ENCODE measurements at places on chromosomes 5 and 9.

GRCh38 chr5:135662683-135663082 is 83.9 kb upstream of the CXCL14 start:
- DNase-seq, result no peak

DNA sequence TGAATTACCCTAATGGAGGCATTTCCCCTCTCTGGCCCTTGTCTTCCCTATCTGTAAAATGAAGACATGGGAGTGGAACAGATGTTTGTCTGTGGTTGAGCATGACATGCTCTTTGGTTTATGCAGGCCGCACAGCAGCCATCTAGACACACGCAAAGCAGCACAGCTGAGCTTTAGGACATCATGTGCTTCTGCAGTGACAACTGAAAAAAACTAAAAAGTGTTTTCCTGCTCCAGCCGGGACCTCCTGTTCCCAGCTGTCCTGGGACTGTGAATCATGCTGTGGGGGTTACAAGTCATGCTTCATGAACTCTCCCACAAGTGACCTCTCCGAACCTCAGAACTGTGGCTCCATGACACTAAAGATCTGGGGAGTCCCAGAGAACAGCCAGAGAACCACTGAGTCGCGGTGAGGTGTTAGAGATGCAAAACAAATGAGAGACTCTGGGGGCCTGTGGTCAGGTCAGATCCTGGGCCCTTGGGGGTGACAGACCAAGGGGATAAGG is 1.7 kb downstream of the SMIM3 start:
- DNase-seq, result no peak

GRCh38 chr5:2738700-2739359 is 12.6 kb downstream of the IRX2 start:
- DNase-seq, result no peak

DNA sequence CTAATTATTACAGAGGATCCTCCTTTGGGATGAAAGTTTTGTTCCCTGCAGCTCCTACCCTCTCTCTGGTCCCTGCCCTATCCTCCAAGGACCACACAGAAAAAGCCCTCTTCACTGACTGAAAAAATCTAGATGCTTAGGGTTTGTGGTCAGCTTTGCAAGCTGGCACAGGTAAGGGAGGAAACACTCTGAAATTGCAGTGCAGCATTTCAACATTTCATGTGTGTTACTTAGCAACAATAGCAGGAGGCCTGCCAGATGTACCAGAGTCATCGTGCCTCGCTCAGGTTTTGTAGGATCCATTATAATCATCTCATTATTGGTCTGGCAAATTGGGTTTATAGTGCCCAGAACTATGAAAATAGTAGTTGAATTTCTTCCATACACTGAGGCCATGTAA is 109.5 kb downstream of the PALM2AKAP2 start:
- DNase-seq, result no peak

DNA sequence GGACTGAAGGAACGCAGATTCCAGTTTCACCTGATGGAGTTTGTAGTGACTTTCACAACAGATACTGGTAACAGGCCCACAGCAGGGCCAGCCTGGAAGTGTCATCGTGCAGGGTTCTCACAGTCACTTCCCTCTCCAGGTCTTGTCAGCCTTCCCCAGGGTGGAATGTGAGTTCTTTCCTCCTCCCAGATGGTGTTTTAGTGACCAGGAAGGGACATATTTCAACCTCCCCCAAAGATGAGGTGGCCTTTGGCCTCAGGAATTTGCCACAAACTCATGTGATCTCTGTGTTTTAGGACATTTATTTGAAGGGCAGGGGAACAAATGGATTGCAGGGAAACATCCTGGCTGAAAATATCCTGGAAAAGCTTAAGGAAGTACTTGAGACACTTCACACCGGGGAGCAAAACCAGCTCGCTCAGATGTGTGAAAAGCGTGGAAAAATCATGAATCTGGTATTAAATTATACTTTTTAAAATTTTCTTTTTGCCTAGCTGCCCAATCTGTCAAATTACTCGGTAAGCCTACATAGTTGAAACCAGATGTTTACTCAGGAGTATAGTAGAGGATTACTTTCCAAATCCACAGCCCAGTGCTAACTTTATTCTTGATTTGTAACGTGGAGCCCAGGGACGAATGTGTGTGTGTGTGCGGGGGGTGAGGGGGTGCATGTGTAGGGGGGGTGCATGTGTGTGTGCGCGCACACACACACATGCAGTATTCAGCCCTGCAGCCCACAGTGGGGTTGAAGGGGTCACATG is 66.8 kb downstream of the PTPDC1 start:
- DNase-seq, result no peak

DNA sequence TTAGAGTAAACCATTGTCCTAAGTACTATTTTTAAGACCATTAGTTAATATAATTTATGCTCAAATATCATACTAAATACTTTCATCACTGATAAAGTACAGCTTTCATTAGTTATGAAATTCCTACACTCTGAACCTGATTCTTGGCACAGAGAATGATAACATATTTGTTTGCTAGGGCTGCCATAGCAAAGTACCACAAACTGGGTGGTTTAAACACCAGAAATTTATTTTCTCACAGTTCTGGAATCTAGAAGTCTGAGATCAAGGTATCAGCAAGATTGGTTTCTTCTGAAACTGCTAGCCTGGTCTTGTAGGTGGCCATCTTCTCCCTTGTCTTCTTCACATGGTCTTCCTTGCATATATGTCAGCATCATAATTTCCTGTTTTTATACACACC is 608.4 kb downstream of the TLE1 start:
- no peak for DNase-seq

GRCh38 chr9:33117306-33117705 is 40.8 kb upstream of the SMU1 start:
- DNase-seq, result no peak

DNA sequence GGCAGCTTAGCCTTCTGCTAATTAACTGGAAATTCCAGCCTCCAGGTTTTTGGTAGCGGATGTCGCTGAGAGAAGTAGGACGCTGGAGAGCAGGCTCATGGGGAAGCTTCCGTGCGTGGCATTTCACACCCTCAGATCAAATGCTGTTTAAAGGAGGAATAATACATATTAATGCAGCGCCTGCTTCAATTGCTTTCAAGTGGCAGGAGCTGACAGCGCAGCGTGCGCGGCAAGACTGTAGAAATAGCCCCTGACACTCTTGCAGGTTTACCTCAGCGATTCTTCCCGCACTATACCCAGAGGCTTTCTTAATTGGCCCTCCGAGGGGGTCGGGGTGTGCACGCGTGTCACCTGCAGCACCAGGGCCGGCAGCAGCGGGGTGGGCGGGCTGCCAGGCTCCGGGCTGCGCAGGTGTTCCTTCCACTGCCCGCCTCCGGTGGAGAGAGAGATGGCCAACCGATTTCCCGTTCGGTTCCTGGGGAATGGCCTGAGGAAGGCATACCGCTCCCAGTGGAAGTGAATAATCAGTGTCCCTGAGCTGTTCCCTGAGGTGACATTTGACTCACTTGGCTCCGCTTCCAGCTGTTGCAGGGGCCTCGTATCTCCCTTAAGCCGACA is 427.9 kb downstream of the KCTD16 start:
- no peak for DNase-seq

DNA sequence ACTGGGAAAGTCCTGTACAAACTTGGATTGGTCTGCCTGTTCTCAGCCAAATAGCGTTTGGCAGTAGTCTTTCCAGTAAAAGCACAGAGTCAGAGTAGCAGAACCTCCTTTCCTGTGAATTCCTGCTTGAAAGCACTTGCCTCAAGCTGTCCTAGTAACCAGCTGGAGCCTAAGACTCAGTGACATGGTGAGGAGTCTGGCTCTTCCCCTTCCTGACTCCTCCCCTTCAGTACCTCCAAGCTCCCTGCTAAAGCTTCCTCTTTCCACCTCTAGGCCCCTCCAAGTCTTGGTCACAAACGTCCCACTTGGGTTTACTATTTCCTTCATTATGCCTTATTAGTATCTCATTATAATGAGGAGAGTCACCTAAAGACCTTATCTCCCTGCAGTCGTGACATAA is 21.4 kb upstream of the FAM81B start:
- DNase-seq, result no peak

- no peak for DNase-seq
These were observed 26.0 kb downstream of the ELL2 start for GRCh38 chr5:95935553-95936100.

- no peak for DNase-seq
These were observed 410.9 kb downstream of the PLK2 start for GRCh38 chr5:58048954-58049353.

DNA sequence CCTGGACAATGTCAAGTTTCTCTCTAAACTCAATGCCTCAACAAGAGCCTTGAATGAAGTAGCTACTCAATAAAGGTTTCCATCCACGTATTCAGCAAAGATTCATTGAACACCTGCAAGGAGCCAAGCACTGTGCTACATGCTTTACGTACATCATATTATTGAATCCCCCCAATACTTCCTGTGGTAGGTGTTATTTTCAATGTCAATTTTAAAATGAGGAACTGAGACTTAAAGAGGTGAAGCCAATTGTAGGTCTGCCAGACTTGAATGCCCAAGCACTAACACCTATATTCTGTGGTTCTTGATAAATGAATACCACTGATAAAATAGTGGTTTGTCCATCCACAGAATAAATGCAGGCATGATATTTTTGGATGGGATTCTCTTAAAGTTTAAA is 162.3 kb downstream of the DRD1 start:
- no peak for DNase-seq

- no peak for DNase-seq
These were observed 5.8 kb downstream of the GABBR2 start for GRCh38 chr9:98702835-98703380.

- no peak for DNase-seq
These were observed 406.0 kb upstream of the SEMA6A start for GRCh38 chr5:116980581-116980980.

DNA sequence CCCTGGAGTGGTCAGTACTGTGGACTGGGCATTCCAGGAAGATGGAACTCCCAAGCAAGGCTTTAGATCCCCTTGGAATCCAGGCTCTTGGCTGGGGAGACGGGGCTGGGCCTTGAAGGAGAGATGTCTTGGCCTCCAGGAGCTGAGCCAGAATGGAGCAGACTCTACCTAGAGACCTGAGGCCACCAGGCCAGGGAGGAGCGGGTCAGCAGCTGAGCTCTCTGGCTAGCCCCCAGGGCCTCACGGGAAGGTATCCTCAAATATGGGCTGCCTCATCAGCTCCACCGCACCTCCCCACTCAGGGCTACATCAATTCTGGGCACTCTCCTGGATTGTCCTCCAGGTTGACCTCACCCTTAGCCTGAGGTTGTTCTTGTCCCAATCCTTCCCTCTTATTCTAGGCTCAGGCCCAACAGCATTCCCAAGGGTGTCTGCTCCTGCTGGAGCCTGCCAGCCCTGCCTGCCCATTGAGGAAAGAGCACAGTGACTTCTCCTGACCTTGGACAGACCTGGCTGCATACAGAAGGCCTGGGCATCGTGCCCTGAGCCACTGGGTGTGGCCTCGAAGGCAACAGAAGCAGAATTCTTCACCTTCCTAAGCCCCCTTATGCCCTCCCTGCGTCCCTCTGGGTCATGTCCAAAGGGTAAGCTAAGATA is 3.0 kb upstream of the PDLIM4 start:
- DNase-seq, result no peak

GRCh38 chr5:98463222-98463621 is 310.2 kb upstream of the RGMB start:
- no peak for DNase-seq

- DNase-seq, result no peak
These were observed 124.8 kb downstream of the RANBP17 start for GRCh38 chr5:170986598-170986997.

DNA sequence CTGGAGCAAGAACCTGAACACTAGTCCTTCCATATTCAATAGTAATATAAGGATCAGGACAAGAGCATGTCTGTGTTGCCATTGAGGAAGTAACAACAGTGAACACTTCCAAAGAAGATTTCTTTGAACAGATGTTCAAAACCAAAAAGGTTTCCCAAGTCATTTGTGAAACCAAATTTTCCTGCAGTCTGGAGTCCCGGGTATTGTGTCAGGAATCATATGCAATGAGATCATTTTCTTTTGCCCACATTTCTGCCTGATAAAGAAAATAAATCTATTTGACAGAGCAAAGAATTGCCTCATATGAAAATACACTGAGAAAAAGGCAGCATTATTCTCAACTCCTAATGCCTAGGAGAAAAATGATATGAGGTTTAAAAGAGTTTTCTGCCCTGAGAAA is 151.7 kb downstream of the SNX18 start:
- DNase-seq, result no peak

- DNase-seq, result no peak
These were observed 113.8 kb downstream of the SV2C start for GRCh38 chr5:76196886-76197489.

GRCh38 chr9:118643118-118643517 is 726.1 kb downstream of the BRINP1 start:
- no peak for DNase-seq

DNA sequence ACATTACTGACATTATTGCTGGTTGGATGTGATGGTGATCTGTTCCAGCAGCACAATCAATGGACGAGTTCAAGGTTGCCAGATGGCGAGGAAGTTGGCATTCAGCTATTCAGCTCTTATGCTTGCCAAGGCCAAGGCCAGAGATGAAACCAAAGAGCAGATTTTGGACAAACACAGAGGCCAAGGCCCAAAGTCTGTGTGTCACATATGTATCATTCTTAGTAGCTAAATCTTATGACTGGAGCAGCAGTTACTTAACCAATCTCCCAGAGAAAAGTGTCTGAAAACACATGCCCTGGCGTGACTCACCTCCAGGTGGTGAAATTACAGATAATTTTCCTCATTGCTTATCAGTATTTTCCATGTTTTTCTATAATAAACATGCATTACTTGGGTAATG is 189.0 kb upstream of the EGFLAM start:
- DNase-seq, result no peak

DNA sequence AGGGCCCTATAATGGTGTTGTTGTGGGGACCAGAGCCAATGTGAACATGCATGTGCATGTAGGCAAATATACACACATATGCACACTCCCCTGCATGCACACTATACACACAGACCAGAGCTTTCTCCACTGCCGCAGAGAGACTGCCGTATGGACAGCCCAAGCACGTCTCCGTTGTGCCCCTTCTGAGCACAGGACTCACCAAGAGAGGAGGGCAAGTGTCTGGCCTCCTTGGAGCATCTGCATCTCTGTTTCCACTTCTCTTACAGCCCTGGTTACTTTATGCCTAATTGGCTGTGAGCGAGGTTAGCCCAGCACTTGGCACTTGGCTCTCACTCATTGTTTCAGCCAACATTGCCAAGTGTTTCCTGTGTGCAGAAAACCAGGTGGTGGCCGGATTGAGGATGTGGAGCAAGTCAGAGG is 30.4 kb downstream of the CSF2 start:
- no peak for DNase-seq

DNA sequence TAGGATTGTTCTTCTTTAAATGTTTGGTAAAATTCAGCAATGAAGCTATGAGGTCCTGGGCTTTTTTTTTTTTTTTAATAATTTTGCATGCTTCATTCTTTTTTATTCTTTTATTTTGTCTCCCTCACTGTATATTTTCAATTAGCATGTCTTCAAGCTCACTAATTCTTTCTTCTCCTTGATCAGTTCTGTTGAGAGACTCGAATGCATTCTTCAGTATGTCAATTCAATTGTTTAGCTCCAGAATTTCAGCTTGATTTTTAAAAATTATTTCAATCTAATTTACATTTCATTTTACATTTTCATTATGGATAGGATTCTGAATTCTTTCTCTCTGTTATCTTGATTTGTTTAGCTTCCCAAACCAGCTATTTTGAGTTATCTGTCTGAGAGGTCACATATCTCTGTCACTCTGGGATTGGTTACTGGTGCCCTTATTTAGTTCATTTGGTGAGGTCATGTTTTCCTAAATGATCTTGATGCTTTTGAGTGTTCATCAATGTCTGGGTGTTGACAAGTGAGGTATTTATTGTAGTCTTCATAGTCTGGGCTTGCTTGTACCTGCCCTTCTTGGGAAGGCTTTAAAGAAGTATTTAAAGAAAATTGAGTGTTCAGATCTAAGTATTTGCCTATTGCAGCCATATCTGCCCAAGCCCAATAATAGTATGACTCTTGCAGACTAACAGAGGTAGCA is 9.1 kb downstream of the LURAP1L start:
- DNase-seq, result no peak

Data from T-helper 9 cell (primary cell).